Right lung (tissue), 10 donors: ENCODE measurements at places on chromosomes 11 and 22.

DNA sequence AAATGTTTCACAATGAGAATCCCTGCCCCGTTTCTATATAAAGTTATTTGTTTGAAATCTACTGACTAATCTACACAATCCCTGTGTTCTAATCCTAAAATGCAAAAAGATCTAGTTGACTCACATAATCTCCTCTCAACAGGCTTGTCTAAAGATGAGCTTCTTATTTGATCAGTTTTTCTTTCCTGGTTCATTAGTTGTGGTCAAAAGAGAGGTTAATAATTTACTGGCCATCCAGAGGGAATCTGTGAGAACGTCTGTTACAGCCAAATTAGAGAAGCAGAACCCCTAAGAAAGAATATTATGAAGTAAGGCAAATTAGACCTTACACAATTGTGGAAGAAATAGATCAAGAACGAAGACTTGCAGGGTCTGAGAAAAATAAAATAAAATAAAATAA is 173.7 kb upstream of the ANO3 start:
- no peak for DNase-seq

- DNase-seq, result peak; percentile 40
Observed at GRCh38 chr11:79809487-79809886, 368.7 kb upstream of the TENM4 start.

GRCh38 chr22:49918911-49919881 is 762 bp downstream of the CRELD2 start:
- no peak for DNase-seq

GRCh38 chr11:119166368-119167076 is 2.0 kb upstream of the NLRX1 start:
- DNase-seq, result no peak

DNA sequence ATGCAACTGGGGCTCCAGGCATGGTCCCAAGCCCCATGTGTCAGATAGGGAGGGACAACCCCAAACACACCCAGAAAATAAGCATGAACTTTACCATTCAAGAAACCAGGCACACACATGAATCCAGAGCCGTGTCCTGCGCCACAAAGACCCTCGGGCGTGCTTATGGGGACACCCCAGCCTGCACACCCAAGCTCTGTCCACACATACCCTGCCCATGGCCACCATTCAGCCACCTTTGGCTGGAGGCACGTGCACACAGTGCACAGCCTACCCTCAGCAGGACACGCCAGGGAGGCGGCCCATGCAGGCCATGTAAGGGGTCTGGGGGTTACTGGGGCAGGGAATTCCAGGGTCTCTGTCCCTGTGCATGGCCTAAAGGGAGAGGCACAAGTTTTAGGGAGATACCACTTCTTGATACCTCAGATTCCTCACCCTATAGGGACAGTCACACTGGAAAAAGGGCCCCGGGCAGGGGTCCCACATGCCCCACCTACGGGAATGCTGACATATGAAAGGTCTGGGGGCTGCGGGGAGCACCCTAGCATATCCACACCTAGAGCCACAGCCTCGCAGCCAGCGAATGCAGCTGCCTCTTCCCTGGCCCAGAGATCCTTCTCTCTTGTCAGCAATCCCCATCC is 20.6 kb downstream of the PACSIN2 start:
- DNase-seq, result no peak

GRCh38 chr22:43060183-43060582 is 29.0 kb downstream of the TTLL1 start:
- no peak for DNase-seq

GRCh38 chr22:36052505-36052941 is 23.9 kb upstream of the RBFOX2 start:
- DNase-seq, result no peak

GRCh38 chr11:58061813-58062212 is 31.1 kb downstream of the OR6Q1 start:
- DNase-seq, result no peak

DNA sequence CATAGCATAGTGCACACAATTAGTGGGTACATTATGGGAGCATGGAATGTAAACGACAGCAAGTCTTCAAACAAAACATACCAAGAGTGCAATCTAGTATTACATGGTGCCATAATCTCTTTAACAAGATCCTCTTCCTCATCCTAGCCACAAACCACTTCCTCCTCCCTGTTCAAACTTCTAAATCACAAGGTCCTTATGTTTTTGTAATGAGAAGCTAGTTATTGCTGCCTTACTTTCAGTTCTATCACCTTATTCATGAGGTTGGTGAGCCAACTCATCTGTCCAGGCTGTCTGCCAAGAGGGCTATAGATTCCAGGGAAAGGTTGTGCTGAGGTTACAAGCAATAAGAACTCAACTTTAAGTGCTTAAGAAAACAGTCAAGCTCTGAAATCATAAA is 195.4 kb upstream of the ARHGAP20 start:
- no peak for DNase-seq

- no peak for DNase-seq
Observed at GRCh38 chr11:30452114-30452513, 129.2 kb downstream of the ARL14EP start.

GRCh38 chr11:2447951-2448650 is 3.3 kb downstream of the KCNQ1 start:
- no peak for DNase-seq

- no peak for DNase-seq
Observed at GRCh38 chr11:34363363-34364084, 5.7 kb upstream of the ABTB2 start.

DNA sequence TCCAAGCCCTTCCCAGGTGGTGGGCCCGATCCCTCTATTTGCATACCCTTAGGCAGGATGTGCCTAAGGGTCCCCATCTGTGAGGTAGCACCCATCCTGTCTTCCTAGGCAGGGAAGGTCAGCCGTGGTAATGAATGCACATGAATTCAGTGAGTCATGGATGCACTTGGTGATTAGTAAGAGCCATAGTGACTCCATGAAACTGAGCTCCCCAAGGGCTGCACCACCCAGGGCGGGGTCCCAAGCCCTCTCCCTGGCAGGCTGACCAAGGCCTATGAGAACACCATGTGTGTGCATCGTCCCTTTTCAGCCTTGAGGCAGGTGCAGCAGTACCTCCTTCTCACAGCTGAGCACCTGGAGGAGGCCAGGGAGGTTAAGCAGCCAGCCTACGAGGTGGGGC is 15.6 kb upstream of the SUSD2 start:
- no peak for DNase-seq

DNA sequence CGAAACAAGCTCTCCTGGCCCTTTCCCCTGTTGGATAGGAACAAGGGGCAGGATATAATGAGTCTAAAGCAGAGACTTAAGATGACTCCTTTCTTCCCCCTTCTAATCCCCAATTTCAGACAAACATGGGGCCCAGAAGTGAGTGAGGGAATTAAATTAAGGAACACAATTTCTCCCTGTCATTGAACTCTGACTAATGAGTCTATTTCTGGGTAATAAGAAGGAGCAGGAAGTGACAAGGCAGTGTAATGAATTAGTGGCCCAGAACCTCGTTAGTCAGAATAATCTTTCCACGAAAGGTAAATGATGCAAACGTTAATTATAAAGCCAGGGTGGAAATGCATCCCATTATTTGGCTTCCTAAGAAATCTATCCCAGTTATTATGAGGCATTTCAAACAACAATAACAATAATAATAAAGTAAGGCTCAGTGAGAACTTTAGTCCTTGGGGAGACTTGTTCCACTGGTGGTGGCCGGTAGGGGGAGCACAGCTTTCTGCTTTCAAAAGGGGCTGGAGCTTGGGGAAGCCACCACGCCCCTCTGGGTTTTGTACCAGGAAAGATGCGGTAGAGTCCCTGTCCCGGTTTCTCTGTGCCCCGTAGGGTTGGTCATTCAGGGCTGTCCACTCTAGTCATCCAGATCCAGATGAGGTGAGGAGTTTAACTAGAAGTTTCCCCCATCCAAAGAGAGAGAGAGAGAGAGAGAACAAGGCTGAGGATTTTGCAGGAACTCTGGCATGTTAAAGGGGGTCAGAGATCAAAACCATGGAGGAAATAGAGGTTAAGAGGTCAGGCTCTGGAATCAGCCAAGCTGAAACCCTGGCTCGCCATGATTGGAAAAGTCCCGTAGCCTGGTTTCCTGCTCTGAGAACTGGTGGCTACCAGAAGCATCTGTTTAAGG is 298.3 kb downstream of the NTM start:
- no peak for DNase-seq

GRCh38 chr11:113151521-113151920 is 162.9 kb upstream of the TTC12 start:
- no peak for DNase-seq
